ENCODE measurements at places on chromosomes 3 and 15. TPM values are rescaled to one million over a fixed set of nuclear protein-coding genes. Genes with fewer than 3 reads are reported as not detected.

The ST3GAL6 gene
- 129 TPM for total RNA-seq

DNA sequence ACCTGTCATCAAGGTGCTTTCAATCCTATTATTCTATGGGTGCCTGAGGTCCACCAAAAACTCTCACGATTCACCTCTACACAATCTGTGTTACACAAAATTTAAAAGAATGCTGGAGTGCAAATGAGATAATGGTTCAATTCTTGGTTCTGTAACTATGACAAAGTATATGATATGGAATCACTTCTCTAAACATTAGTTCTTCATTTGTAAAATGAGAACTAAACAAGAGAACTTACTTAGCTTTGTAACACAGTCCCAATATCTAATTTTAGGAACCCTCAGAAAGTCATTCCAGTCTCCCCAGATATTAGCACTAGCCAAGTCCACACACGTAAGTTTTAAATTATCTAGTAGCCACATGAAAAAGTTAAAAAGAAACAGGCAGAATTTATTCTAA is 111.5 kb downstream of the TBL1XR1 start:
- no peak for DNase-seq

The LRRN1 gene
- total RNA-seq = not detected

The PRSS50 gene
- under 0.01 TPM for total RNA-seq

The ITPKA gene
- 50.0 TPM for total RNA-seq

DNA sequence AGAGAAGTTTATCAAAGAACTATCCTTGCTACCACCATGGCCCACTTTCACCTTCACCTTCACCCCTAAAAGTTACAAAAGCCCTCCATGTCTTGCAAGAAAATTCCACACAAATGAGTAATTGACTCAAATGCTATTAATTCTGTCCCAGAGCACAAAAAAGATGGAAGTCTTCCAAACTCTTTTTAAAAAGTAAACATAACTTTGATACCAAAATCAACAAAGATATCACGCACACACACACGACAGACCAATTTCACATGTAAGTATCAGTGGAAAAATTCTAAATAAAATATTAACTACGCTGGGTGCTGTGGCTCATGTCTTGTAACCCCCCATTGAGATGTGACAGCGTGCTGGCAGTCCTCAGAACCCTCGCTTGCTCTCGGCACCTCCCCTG is 1.1 kb upstream of the MCCC1 start:
- peak; percentile 43 for DNase-seq

Measured in stomach (tissue), 19 donors.